ENCODE measurements at places on chromosomes 2 and 18.

DNA sequence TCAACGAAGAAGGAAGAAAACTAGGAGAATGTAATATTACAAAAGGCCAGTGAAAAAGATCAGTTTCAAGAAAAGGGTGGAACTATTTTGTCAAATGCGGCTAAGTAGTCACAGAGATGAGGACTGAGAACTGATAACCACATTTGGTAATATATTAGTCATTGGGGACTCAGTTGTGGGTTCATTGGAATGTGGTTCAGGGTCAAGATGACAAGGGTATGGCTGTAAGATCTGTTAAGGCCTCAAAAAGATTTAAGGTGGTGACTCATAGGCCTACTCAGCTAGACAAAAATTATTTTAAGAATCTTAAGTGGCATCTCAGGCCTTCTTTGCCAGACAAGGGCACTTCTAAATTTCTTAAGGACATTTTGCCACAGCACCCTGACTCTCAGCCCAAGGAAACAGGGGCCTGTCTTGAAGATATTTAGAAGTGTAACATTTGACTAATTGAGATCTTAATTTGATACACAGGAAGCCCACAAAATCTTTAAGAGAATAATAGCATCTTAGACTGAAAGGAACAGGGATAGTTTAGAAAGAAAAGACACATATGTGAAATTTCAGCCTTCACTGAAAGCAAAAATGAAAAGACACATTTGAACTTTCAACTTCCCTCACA is 81.3 kb downstream of the STRADB start:
- no peak for DNase-seq

GRCh38 chr2:40452786-40453185 is 896 bp upstream of the SLC8A1 start:
- no peak for DNase-seq

- no peak for DNase-seq
These were observed 218.0 kb upstream of the KCNJ3 start for GRCh38 chr2:154480521-154480920.

DNA sequence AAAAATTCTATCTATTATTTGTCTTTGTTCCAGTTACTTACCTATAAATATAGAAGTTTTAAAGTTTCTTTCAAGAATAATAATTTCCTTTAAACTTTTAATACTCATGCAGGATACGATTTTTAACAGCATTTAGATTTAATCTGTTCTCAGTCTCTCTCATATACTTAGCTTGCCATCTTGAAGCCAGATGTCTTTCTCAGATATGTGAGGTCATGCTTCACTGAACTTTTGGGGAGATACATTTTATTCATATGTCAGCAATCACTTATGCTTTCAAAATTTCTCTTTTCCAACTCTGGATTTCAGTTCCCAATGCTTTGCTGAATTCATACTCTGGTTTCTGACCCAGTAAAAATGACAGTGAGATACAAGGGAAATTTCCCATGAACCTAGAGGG is 66.5 kb upstream of the CCDC178 start:
- DNase-seq, result no peak

DNA sequence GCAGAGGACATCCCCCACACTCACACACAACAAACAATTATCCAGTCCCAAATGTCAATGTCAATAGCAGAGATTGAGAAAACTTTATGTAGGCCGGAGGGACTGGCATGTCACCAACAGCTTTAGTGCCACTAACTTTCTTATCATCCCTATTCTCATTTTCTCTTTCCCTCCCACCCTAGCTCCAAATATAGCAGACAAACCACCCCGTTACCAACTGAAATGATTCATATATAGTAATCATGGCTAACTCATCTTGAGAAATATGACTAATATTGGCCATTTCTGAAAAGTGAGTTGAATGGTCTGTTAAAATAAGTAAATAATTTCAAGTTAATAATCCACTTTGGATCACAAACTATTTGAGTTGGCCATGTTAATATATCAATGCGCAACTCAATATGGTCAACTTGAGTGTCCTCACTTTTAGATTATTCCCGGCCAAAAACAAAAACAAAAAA is 242.1 kb upstream of the RND3 start:
- DNase-seq, result no peak

DNA sequence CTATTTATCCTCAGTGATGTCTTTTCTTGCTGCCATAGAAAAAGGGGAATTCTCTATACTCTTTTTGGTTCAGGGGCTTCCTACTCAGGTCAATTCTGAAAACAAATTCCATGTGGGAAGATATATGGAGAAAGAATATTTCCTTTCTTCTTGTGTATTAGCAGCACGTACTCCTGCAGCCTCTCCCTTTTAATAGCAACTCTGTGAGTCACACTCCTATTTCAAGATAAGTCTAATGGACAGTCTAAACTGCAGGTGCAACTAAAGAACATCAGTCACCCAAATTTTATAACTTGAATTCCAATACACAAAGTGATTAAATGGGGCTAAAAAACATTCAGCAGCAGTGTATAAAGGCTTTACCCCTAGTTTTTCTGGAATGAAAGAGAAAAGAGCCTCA is 942.2 kb downstream of the CNTNAP5 start:
- no peak for DNase-seq

DNA sequence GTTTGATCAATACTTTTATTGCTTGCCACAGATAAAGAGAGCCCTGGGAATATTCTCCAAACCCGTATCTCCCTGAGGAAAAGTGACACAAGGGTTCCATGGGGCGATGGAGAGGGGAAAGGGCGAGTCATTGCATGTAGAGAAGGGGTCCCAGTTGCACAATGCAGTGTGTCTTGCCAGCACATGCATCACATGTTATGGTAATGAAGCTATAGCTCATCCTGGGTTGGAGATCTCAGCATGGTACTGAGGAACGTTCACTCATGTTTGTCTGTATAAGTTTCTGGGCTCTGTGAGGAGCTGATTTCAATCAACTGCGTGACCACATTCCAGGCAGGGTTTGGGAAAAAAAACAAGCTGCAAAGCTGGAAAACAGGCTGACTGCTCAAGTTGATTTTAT is 220.7 kb upstream of the MC4R start:
- DNase-seq, result no peak

DNA sequence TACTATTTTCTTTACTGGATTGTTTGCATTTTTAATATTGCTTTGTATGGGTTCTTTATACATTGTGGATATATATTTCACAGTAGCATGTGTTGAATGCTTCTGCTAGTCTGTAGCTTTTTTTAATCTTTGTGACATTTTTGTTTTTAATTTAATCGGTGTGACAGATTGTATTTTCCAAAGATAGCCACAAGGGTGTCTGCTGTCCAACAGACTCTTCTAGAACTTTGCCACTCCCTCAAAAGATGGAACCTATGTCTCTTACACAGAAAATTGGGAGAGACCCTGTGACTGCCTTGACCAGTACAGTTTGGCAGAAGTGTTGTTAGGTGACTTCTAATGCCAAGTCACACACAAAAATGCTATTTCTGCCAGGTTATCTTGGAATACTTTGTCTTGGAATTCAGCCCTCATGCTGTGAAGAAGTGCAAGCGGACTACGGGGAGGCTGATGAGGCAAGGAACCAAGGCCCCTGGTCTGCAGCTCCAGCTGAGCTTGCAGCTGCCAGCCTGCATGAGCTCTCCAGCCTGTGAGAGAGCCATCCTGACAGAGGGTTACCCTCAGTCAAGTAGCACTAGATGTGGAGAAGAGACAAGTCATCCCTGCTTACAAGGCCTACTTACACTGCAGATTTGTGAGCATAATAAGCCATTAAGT is 110.8 kb downstream of the TDRD15 start:
- DNase-seq, result no peak

GRCh38 chr2:207778298-207778882 is 8.7 kb upstream of the FZD5 start:
- no peak for DNase-seq

DNA sequence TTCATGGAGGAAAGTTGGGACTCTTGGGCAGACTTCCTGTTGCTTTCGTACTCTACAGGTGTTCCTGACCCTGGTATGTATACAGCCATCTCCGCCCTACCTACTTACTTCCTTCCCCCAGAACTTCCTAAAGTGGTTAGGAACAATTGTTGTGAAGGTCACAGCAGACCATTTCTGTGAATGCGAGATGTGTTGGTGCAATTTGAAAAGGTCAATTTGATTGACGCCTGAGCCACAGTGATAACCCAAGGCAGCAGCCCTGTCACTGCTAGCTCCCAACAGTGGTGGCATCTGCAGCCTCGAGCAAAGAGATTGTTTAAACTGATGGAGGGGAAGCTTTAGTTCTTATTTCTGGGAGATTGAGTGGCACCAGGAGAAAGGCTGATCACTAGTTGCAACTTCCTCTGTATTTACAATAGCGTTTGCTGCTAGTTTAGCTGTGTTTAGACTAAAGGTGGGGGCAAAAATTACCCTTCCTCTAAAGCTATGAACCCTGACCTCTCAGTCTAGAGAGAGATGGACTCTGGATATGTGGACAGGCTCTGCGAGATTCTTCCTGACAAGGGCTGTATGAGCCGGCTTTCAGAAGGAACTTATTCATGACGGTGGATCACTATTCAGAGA is 78.3 kb upstream of the MAP4K3 start:
- no peak for DNase-seq

DNA sequence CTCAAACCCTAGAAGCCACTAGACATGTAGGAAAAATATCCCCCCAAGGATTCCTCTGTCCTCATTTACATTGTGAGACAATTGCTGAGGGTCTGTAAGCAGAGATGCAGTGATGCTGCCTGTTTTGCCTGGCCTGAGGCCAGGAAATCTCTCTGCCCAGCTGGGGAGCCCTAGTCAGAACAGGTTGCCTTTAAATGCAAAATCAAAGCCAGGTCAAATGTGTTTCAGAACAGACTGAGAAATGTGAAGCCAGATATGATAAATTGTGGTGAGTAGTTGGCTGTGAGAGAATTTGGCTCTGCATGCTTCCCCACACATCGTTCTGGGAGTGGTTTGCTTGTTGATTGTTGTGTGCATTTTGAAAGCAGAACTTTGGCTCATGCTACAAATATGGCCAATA is 38.4 kb upstream of the NXPH2 start:
- DNase-seq, result no peak

GRCh38 chr2:168550670-168551069 is 94.6 kb downstream of the CERS6 start:
- no peak for DNase-seq

Measured in activated CD8-positive, alpha-beta memory T cell treated with anti-CD3 and anti-CD28 coated beads for 4 hours (primary cell).